ENCODE measurements at places on chromosomes 6 and 20. TPM values are rescaled to one million over a fixed set of nuclear protein-coding genes. Genes with fewer than 3 reads are reported as not detected.
A peak's percentile ranks its signal among the peaks of the same experiment; 100 is the strongest.

GRCh38 chr6:143064951-143065683, 4.4 kb downstream of the AIG1 start:
- peak; percentile 70 for DNase-seq

- DNase-seq = no peak
These were observed 348.7 kb downstream of the SMOC2 start for GRCh38 chr6:168789699-168790098.

GRCh38 chr20:61253640-61254511, 1.8 kb downstream of the CDH4 start:
- DNase-seq = peak; percentile 23

Gene NNAT
- total RNA-seq = 1.0 TPM

Gene HSPA1A
- total RNA-seq = 99.5 TPM

All from mammary epithelial cell (primary cell).